ENCODE measurements at places on chromosomes 2 and 18.

- DNase-seq, result peak; percentile 26
Observed at GRCh38 chr2:19358242-19359020, at the start of gene OSR1. TSS of gene OSR1 (minus strand) at chr2:19358623. CDS start at chr2:19353805, 4,818 bp downstream.

- DNase-seq, result peak; percentile 93
Observed at GRCh38 chr18:66638856-66639629, 35.2 kb upstream of the CDH19 start.

- DNase-seq, result no peak
Observed at GRCh38 chr2:120661551-120661950, 74.1 kb upstream of the GLI2 start.

GRCh38 chr2:74421221-74421870 is at the start of the genes C2orf81 and WDR54:
TSS of gene C2orf81 (minus strand) at chr2:74421619. CDS start at chr2:74421560, 59 bp downstream.
TSS of gene WDR54 (plus strand) at chr2:74421730. CDS start at chr2:74422154, 424 bp downstream.
- peak; percentile 87 for DNase-seq

- no peak for DNase-seq
Observed at GRCh38 chr2:70816726-70817125, 3.7 kb downstream of the CLEC4F start.

GRCh38 chr18:4230450-4231168 is 224.5 kb downstream of the DLGAP1 start:
- DNase-seq, result no peak

DNA sequence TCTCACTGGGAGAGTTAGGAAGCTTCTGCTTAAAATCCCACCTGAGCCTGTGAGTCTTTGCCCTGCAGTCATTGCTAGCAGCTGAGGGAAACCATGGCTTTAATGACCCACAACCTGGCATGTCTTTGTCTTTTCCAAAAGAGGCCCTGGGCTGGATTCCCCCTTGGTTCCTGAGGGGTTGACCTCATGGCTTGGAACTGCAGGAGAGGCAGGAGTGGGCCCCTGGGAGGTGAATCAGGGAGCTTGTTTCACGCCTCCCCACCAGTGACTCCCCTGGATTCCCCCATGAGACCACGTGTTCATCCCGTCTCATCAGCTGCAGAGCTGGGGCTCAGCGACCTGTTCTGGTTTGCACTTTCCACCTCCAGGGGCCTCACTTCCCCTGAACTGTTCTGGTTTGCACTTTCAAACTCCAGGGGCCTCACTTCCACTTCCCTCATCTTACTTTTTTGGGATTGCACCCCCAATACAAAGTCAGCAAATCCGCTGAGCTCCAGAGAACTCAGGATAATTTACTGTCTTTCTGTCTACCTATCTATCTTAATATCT is 58.5 kb upstream of the TMEM18 start:
- no peak for DNase-seq

DNA sequence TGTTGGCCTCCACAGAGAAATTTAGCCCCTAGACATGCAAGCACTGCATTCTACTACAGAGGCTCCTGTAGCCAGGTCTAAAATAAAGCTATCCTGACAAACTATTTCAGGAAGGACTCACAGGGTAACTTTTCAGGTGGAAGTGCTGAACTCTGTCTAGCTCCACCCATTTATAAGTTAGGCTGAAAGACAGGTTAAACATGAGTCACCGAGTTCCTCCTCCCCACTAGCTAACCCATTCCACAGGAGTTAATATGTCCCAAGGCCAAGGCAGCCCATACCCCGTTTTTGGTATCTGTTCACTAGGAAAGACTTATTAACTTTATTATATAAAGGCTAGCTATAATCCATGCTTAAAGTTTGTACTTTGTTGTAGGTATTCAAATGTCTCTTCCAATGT is 3.5 kb downstream of the CWC22 start:
- DNase-seq, result no peak

DNA sequence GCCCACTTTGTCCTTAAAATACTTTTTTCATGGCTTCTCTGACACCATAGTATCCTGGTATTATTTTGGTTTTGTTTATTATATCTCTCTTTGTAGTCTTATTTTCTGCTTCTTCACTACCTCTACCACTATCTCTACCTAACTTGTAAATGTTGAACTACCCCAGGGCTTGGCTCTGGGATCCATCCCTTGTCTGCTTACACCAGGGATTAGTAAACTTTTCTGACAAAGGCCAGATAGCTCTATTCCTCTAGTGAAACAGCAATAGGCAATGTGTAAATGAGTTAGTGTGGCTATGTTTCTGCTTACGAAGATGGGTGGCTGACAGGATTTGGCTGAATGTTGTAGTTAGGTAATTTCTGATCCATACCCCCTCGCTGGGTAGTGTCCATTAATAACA is 76.8 kb downstream of the ZNF407 start:
- DNase-seq, result no peak

DNA sequence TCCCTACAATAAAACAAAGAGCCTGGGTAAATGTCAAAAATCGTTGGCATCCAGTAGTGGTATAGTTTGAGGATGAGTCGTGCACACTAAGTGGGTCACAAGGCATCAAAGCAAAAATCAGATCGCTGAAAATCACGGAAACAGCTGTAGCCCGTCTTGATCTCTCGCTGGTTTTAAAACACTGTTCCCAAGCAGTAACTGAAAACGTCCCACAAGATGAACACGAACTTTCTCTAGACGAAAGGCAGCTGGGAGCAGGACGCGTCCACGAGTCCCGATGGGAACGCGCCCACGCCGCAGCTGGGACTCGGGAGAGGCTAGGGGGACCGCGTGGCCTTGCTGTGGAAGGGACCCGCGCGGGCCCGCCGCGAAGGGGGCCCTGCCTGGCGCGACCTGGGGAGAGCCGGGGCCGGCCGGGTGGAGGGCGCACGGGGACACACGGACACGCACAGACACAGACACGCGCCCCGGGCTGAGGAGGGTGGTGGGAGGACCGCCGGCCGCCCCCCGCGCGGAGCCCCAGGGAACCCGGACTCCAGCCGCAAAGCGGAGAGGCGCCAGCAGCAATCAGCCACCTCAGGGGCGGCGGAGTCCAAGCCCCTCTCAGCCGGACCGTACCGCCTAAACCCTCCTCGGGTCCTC is 651 bp downstream of the STK17B start:
- peak; percentile 72 for DNase-seq

DNA sequence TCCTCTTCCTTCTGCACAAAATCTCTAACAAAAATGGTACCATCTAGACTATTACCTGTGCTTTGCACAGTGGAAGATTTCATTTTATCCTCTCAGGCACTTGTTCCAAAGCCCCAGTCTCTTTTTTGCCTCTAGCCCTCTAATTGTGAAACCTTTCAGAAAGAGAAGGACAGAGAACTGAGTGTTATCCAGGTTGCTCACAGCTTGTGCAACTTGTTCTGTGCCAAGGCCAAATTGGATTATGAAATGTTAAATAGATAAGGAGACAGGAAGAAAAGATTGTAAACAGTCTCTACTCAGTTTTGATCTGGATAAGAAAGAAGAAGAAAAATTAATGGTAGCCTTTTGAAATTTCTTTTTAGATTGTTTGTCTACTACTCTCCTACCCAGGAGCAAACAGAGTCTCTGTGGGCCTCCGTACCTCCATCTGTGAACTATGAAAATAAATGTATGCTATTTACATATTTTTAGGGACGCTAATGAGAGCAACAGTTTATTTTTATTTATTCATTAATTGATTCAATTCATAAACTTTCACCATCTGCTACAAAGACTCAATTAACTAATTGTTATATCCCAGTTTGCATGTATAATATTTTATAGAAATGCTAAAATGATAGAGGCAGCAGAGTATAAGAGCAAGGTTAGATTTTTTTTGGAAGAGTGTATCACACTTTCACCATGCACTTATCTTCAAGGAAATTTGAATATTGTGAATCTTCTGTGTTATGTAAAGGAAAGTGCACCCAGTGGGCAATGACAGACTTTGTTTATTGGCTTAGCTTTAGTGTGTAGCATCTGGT is 339.0 kb upstream of the ETAA1 start:
- no peak for DNase-seq

- DNase-seq, result no peak
Observed at GRCh38 chr2:173410579-173410978, 55.9 kb downstream of the CDCA7 start.

GRCh38 chr2:133438026-133438425 is 130.2 kb downstream of the NCKAP5 start:
- DNase-seq, result no peak

DNA sequence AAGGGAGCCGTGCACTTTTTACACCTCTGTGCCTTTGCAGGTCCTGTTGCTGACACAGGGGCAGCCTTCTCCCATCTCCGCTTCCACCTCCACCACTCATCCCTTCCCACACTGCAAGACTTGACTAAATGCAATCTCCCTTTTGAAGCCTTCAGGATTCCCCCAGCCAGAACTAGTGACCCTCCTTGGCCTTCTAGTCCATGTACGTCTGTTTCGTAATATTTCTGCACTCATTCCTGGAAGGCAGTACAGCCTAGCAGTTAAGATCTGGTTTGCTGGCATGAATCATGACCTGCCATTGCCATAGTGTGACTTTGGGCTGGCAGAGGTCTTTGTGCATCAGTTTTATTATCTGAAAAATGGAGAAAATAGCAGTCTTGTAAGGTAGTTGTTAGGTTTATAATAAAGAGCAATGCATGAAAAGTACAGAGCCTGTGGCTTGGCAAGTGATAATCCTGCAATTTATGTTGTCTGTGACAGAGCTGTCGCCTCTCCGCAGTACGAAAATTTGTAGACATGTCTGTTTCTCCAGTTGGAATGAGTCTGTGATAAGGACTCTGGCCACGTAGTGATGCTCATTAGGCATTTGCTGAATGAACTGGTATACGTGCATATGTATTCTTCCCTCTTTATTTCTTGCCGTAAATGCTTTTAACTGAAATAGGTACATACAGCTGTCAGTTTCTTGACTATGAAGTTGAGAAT is 36.7 kb downstream of the NCK2 start:
- DNase-seq, result no peak

- no peak for DNase-seq
Observed at GRCh38 chr2:197913084-197913483, 108.7 kb downstream of the PLCL1 start.

Measured in Kasumi-1 (cell line).